SK-MEL-5 (cell line): ENCODE measurements at places on chromosomes 5 and 9.

- no peak for DNase-seq
Measured at GRCh38 chr5:119168401-119168800, 97.5 kb downstream of the DMXL1 start.

GRCh38 chr9:92295827-92296258 is 2.3 kb upstream of the IARS1 start:
- DNase-seq, result no peak

- DNase-seq, result peak; percentile 14
Measured at GRCh38 chr9:129885018-129885669, 49.9 kb downstream of the USP20 start.

DNA sequence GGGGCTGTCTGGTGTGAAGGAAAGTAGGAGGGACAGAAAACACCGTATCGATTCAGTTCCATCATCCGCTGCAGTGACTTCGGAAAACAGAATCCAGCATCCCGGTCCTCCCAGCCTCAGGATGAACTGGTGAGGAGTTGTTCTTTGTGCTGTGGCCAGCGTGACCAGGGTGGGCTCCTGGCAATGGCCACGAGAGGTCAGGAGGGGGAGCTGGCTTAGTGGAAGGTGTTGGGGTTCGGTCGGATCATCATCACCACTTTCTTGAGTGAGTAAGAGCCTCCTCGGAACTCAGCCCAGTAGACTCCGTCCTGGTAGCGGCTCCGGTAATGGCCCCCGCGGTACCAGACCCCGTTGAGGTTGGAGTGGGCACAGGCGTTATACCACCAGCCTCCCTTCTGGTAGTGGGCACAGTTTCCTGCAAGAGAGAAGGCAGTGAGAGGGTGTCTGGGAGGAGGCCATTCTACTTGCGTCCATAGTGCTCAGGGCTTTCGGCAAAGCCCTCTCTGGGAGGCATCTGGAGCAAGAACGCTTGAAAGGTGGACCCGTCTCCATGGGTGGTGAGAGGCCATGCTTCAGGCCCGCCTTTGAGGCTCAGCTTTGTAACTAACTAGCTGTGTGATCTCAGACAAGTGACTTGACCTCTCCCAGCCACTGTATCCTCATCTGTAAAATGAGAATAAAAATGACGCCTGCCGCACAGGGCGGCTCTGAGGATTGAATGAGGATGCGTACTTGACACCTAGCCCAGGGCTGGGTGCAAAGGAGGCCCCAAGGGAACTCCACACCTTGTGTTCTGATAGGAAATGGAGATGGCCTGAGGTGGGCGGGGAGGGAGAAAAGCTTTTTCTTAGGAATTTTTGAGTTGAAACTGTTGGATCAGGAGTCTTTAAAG is 33.5 kb downstream of the ANGPTL2 start:
- no peak for DNase-seq

GRCh38 chr9:665296-665695 is 176.2 kb upstream of the DMRT1 start:
- DNase-seq, result no peak

- DNase-seq, result no peak
Measured at GRCh38 chr9:87614397-87614796, 111.5 kb upstream of the CTSL start.

- no peak for DNase-seq
Measured at GRCh38 chr5:179126506-179126991, 66.4 kb downstream of the ZNF354C start.

DNA sequence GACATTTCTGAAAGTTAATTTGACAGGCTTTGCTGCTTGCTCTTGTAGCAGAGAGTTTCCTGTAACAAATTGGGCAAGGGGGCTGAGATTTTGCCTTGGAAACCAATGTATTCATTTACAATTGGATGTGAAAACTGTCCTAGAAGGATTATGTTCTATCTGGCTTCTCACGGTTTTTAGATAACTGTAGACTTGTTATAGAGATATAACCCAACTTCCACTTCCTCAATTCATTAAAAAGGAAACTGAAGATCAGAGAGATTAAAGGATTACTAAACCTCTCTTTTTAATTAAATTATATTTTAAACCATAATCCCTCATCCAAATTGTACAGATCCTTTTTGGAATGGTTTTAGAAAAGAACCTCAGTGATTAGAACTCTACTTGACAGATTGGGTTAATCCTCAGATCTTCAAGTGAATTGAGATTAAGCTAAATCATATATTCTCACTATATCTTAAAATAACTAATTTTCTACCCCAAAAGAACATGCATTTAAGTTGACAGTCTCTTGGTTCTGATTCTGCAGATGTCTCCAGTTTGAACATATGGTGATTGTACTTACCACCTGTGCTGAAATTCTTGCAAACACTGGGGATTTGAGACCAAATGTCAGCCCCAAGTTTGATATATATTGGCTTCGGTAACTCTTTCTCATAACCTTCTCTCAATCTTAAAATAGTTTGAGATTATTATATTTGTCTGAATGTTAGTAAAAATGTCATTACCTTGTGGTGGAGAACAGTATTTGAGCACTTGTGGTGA is 130.1 kb upstream of the C9orf72 start:
- DNase-seq, result no peak

DNA sequence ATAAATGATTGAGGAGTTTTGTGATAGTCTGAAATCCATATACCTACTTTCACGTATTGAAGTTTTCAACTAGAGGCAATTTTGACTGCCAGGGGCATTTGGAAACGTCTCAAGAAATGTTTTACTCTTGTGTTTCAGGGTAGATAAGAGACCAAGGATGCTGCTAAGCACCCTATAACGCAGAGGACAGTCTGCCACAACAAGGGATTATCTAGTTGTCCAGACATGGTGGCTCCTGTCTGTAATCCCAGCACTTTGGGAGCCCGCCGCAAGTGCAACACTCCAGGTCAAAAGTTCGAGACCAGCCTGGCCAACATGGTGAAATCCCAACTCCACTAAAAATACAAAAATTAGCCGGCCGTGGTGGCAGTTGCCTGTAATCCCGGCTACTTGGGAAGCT is 133.7 kb upstream of the CCNG1 start:
- DNase-seq, result no peak

GRCh38 chr9:135287627-135288026 is 192.0 kb upstream of the PPP1R26 start:
- DNase-seq, result no peak

GRCh38 chr5:98805070-98805469 is 31.6 kb downstream of the RGMB start:
- DNase-seq, result no peak

DNA sequence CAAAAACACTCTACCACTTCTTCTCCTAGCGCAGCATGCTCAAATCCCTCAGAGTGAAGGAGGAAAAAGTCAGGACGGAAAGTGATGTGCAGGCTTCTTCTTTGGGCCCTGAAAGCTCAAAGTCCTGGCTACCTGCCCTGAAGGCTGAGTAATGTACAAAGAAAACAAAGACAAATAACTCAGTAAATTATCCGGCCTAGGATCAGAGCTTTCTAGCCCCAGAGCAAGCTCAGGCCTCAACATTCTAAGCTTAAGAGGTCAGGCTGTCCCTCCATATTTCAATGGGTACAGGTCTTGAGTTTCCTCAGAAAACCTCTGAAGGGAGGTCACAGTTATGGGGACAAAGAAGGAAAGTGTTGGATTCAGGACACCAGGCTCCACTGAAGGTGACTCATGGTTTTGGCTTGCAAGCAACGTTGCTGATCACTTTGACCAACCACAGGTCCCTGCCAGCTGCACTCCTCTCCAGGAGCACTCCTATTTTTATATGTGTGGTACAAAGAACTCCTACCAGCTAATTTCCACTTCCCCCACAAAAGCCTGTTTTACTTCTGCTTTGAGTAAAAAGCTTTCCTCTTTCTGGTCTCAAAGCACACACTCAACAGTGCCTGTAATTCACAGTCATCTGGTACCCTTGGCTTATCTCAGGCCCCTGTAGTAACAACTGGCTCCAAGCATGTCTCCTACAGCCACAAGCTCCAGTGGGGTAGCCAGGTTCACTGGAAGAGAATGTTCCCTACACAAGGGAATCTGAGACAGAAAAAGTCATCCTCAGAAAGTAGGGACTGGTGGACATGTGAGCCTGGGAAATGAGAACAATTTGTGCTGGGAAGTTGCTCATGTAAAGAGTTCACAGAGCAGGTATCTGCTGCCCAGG is 115.7 kb downstream of the UGCG start:
- peak; percentile 24 for DNase-seq

- DNase-seq, result no peak
Measured at GRCh38 chr5:102863058-102863457, 108.0 kb downstream of the PAM start.

DNA sequence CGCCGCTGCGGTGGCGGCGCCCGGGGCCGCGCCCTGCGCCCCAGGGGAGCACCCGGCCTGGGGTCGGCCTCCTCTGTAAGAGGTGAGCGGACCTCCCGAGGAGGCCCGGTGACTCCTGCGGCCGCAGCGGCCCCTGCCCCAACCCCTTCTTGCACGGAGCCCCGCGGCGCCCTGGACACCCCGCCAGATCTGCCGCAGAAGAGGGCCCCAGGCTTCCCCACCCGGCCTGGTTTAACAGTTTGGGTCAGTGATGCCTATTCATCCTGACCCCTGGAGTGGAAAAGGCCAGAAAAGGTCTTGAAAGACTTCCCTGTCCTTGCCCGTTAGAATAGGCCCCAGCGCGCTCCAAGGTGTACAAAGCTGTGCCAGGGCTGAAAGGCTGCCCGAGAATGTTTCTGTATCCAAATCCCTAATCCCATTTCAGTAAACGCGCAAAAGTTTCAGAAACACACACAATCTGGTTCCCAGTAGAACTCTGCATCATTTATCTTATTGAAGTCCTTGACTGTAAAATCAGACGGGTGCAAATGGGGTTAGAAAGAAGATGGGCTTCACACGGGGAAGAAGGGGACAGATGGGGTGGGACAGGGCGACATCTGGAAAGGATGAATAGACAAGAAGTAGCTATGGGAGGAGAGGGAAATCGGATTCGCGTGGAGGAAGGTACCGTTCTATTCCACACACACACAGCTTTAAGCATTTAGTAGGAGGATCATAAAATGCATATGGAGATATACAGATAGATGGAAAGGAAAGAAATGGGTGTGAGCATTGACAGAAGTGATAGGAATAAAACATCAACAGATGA is 1.1 kb upstream of the SSBP2 start:
- DNase-seq, result no peak

DNA sequence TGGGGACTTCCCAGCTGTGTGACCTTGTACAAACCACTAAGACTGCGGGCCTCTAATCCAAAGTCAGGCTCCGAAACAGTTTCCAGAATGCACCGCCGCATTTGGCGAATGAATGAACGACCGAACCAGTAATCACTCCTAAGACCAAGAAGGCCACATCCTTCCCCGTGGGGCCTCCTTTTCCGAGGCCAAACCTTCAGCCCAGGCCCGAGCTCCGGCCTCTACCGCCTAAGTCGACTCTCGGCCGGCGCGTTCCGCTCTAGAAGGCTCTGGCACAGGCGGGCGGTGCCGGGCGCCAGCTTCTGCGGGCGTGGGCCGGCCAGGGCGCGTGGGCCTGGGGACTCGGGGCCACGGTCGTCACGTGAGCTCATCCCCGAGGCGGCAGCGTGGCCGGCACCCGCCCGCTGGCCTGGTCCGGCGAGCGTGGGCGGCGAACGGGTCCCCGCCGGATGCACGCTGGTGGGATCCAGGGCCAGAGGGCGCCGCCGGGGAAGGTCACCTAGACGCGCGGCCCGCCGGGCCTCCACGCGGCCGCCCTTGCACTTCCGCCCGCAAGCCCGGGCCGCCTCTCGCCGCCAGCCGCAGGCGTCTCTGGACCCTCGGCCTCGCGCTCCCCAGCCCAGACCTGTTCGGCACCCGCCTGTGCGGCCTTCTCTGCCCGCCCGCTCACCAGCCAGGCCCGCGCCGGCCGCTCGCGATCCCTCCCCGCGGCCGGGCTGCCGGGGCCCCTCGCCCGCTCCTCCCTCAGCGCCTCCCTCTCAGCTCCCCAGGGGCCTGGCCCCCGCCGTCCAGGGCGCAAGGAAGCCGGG is 754 bp downstream of the VDAC1 start:
- DNase-seq, result peak; percentile 25

DNA sequence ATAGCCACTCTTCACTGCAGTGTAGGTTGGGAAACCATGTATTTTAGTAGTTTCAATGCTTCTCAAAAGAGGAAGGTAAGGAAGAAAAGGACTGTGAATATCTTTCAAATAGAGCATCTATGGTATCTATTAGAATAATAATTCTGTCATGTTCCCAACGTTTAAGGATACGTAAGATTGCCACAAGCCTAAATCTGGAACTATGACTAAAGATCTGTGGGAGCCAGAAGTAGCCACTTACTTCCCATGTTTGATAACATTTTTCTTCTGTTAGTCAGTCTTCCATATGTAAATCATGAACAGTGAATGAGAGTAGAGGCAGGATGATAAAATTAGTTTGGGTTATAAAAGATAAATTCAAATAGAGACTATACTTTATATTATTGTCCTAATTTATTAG is 16.3 kb upstream of the MROH2B start:
- DNase-seq, result no peak

- DNase-seq, result no peak
Measured at GRCh38 chr5:128472919-128473318, 65.1 kb downstream of the FBN2 start.

DNA sequence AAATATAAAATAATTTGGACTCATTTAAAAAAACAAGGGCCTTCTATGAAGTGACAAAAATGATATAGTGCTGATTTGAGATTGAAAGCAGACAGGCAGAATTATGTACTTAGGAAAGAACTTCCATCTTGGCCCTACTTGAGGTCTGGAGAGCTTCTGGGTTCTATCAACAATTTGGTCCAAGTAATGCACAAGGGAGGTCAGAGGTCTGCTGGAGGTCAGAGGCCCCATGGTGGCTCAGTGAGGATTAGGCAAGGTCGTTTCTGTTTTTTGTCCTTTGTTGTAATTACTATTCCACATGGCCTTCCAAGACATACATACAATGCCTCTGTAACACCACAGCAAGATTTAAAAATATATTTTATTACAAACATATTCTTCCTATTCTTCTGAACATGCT is 37.2 kb downstream of the NUDT12 start:
- DNase-seq, result no peak
